T-helper 9 cell (primary cell): ENCODE measurements at places on chromosomes 4 and X.

DNA sequence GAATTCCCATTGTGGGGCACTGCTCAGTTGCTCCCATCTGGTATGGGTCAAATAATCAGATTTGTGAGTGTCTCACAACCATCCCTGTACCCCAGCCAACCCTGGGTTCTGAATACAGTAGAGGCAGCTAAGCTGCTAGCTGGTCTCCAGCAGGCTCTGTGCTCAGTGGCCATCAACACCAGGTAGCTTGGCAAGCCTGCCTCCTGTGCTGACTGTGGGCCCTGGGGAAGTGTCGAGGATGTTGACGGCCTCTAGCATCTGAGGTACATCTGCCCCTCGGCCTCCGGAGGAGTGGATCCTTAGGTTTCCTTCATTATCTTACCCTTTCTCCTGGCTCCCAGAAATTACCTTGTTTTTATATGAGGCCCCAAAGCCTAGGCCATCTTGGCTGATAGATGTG, 13.3 kb downstream of the RNF4 start:
- DNase-seq: no peak

DNA sequence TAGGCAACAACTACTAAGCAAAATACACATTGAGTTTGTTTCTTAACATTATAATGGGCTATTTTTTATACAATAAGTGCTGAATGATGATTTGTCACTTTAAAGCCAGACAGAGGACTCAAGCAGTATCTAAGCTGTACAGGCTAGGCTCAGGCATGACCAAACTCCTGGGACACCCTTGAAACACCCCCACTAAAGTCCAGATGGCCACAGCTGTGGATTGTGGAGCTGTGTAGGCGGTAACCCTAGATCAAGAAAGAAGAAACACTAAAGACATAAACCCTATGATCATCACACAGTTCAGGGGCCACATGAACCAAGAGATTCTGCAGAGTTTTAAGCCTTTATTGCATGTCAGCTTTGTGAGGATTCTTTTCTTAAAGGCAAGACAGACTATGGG, 25.1 kb downstream of the TAB3 start:
- no peak for DNase-seq

DNA sequence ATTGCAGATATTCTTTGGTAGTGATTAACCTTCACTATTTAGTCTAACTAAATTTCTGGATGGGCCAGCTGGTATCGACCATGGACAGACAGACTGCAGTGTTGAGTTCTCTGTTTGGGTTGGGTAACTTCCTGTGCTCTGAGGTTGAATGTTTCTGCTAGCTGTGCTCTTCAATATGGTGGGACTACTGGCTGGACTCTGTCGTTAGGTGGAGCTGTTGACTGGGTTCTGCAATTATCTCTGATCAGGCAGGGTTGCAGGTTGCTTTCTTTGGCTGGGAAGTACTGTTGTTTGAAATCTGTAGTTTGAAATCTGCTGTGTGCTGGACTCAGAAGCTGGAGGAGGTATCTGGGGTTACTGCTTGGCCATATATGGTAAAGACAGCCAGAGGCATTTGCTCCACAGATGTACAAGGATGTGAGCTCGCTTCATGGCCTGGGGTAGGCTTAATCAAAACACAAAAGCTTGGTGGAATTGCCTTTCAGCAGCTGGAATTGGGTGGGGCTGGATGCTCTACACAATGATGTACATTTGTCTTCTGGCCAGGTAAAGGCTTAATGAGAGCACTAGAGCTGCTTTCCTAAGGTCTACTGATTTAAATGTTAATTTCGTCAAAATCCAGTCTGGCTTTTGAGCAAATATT, 1472.0 kb downstream of the FAM133A start:
- no peak for DNase-seq

DNA sequence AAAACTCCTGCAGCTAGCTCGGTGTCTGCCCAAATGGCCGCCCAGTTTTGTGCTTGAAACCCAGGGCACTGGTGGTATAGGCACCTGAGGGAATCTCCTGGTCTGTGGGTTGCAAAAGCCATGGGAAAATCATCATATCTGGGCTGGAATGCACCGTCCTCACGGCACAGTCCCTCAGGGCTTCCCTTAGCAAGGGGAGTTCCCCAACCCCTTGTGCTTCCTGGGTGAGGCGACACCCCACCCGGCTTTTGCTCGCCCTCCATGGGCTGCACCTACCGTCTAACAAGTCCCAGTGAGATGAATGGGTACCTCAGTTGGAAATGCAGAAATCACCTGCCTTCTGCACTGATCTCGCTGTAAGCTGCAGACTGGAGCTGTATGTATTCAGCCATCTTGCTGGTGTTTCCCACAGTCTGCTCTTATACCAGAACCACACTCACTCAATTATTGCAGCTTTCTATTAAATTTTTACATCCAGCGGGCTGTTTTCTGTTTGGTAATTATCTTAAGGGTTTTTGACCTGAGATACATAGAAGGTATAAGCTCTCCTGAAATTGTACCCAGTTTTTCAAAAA, 36.7 kb upstream of the NPNT start:
- DNase-seq: no peak

- no peak for DNase-seq
Measured at GRCh38 chr4:26459756-26460530, 30.3 kb downstream of the CCKAR start.

GRCh38 chr4:605702-606425, 19.5 kb upstream of the PDE6B start:
- DNase-seq: no peak

DNA sequence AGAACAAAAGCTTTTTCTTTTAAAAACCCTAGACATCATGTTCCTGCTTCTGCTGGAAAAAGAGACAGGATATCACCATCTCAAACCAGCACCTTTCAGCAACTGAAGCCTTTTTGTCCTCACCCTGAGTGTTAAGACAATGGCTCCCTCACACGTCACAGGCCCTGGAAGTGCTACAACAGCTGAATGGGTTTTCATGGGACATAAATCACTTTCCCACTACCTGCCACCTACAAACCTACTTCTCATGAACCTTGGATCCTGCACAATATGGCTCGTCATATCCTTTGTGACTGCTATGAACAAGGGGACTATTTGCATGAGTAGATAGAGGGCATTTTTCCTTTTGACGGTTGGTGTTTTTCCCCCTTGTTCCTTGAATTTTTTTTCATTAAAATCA, 93.6 kb downstream of the TSPAN5 start:
- DNase-seq: no peak

GRCh38 chr4:127291316-127291715, 341.4 kb upstream of the INTU start:
- no peak for DNase-seq

- DNase-seq: no peak
Measured at GRCh38 chr4:85932500-85933290, 427.2 kb downstream of the MAPK10 start.

DNA sequence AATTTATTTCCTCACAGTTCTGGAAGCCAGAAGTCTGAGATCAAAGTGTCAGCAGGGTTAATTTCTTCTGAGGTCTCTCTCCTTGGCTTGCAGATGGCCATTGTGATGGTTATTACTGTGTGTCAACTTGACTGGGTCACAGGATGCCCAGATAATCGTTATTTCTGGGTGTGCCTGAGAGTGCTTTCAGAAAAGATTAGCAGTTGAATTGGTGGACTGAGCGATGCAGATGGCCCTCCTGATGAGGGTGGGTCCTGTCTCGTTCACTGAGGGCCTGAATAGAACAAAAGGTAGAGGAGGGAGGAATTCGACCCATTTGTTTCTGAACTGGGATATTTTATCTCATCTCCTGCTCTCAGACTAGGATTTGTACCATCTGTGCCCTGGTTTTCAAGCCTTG, 15.7 kb downstream of the SMIM43 start:
- DNase-seq: no peak

DNA sequence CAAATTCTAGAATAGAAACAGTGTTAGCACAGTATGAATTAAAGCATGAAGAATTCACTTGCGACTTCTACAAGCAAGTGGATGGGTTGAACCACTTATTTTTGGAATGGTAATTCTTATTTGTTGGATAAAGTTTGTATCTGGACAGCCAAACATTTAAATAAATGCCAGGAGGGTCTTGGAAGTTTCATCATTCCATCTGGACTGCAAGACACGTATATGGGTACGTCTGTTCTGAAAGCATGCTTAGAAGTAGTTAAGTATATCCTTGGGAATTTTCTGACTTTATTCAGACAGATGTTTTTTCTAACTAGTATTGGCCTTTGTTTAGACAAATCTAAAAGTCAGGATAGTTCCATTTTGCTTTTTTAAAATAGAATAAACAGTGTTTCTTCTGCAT, 77.5 kb upstream of the CASK start:
- no peak for DNase-seq

GRCh38 chr4:73872316-73873108, 3.3 kb downstream of the CXCL1 start:
- no peak for DNase-seq

- DNase-seq: no peak
Measured at GRCh38 chr4:147772459-147772969, 40.6 kb downstream of the ARHGAP10 start.

DNA sequence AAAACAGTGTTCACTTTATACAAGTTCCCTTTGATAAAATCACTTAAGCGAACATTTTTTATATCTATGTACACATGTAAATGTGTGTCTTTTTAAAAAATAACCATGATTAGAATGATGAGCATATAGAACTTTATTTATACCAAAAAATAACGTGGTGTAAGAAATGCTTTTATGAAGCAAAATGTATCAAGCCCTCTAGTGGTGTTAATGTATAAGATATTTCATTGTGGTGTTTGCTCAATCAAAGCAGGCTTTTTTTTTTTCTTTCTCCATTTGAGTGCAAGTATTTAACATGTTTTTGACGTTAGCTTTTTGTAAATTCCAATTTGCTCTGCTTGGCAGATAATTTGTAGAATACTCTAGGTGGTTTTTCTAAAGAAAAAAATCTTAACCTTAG, 2092.4 kb upstream of the TENM3 start:
- no peak for DNase-seq

DNA sequence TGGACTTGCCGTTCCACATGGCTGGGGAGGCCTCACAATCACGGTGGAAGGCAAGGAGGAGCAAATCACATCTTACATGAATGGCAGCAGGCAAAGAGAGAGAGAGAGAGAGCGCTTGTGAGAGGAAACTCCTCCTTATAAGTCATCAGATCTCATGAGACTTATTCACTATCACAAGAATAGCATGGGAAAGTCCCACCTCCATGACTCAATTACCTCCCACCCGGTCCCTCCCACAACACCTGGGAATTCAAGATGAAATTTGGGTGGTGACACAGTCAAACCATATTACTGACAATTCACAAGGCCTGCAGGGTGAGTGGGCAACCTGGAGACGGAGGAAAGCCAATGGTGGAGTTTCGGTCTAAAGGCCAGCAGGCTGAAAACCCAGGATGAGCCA, 394.3 kb upstream of the TRAM1L1 start:
- DNase-seq: no peak

GRCh38 chrX:103498786-103499185, 20.5 kb downstream of the RAB40A start:
- no peak for DNase-seq

DNA sequence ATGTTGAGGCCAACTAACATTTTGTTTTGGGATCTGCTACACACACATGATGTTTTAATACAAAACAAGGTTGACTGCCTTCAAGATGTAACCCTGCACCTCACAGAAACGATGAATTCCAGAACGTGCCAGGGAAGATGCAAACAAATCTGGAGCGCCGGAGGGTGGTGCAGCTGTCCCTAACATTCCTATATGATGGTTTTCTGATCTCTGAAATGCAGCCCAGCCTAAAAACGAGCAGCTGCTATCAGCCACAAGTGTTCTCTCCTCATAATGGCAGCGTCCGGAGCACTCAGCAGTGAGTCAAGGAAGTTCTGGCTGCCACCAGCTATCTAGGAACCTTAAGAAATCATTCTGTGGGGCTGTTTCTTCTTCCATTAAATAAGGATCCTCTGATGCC, 333.4 kb downstream of the NR3C2 start:
- DNase-seq: no peak

DNA sequence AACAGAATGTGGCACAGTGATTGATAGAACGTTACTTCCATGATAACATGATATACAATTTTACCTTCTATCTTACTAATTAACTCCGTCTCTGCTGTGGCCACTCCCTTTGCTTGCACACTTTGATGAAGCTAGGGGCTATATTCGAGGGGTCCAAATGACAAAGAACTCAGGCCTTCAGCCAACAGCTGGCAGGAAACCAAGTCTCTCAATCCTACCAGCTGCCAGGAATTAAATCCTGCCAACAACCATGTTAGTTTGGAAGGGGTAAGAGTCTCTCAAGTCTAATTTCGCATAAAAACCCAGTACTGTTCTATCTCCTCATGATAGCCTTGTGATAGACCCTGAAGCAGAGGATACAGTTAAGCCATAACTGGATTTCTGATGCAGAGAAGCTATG, 1122.9 kb upstream of the PCDH10 start:
- DNase-seq: no peak

DNA sequence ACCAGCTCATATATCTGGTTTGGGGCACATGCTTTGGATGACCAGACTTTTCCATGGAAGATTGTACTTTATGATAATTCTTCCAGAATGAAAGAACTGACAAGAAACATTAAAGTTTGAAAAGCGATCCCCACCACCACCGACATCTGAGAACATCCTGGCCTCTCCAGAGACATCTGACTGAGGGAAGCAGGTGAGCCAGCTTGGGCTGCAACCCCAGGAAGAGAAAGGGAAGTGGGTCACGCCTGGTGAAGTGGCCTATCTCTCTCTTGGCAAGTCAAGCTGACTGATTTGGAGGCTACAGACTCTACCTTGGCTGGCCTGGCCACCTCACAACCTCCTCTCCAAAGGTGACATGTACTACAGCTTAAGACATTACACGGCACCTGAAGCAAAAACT, 20.7 kb downstream of the PARM1 start:
- DNase-seq: no peak
